Chondrocyte (in vitro differentiated cells): ENCODE measurements at places on chromosomes 1 and 21. TPM values are rescaled to one million over a fixed set of nuclear protein-coding genes. Genes with fewer than 3 reads are reported as not detected.

PPFIA4 gene
- total RNA-seq: 6.0 to 16.3 TPM (median 14.7 TPM) in 3 replicates

RGS5 gene
- 103 to 448 TPM (median 423 TPM) in 3 replicates for total RNA-seq

SYPL2 gene
- total RNA-seq: 0.75 to 1.3 TPM (median 1.1 TPM) in 3 replicates

KCNA2 gene
- 0.12 to 0.33 TPM (median 0.17 TPM) in 3 replicates for total RNA-seq

CZIB gene
- 39.7 to 49.3 TPM (median 41.6 TPM) in 3 replicates for total RNA-seq

GRCh38 chr1:201693890-201694607, 134.9 kb upstream of the IPO9 start:
- no peak for DNase-seq

DNA sequence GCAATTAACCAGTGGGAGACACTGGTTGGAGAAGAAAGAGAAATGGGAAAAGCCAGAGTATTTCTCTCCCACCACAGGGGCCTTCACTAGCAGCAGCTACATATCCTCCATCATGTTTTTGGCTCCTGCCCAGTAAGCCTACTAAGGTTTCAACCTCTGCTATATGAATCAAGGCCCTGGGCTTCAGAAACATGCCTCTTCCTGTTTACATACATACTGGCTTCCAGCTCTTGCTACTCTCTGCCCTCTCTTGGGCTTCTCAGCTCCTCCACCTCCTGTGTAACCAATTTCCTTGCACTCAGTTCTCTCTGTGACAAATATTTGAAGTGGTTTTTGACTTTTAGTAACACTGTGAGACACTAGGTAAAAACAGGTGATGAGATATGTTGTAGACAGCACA, 80.8 kb downstream of the LRRC7 start:
- DNase-seq: no peak

- DNase-seq: no peak
Measured at GRCh38 chr1:243411472-243411871, 155.6 kb downstream of the SDCCAG8 start.

DNA sequence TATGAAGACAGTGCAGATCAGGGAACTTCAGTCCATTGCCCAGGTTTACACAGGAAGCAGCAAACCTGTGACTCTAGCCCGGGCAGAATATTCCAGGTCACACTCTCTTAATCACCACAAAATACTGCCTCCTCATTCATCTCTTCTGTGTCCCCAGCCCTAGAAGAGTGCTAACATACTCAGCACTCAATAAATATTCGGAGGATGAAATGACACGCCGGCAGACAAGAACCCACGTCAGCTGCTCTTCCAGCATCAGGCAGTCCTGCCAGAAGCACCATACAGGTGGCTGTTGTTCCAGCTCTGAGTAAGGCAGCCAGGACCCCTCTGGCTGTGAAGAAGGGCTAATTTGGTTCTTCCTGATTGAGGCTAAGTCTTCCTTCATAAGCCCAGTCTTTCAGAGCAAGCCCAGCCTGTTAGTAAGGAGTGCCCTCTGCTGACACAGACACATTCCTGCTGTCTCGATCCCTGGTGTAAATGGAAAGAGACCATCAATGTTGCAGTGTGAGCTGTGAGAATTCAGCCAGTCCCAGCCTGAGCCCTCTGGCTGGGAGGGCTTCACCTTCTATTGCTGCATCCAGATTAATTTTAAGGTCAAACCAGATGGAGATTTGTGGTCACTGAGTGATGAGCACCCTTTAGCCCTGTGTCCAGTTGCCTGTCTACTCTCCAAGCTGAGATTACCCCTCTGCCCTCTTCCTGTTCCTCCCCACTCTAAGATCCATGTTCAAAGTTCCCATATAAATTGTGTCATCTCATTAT, 45.0 kb upstream of the KIRREL1 start:
- DNase-seq: no peak

DNA sequence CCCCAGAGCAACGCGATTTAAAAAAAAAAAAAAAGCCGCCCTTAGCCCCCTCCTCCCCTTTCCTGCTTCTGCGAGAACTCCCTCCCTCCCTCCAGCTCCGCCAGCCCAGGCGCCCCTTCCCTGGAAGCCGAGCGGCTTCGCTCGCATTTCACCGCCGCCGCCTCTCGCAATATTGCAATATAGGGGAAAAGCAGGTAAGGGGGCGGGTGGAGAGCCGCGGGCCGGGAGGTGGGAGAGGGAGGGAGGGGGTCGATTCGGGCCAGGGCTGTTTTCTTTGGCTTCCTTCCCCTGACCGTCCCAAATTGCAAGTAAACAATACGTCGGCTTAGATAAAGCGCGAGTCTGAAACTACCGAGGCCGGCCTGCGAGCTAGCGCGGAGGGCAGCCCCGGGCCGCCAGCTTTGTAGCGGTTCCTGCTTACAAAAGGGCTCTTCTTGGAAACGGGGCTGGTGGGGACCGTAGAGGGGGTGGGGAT, 408 bp downstream of the LMO4 start:
- DNase-seq: no peak

DNA sequence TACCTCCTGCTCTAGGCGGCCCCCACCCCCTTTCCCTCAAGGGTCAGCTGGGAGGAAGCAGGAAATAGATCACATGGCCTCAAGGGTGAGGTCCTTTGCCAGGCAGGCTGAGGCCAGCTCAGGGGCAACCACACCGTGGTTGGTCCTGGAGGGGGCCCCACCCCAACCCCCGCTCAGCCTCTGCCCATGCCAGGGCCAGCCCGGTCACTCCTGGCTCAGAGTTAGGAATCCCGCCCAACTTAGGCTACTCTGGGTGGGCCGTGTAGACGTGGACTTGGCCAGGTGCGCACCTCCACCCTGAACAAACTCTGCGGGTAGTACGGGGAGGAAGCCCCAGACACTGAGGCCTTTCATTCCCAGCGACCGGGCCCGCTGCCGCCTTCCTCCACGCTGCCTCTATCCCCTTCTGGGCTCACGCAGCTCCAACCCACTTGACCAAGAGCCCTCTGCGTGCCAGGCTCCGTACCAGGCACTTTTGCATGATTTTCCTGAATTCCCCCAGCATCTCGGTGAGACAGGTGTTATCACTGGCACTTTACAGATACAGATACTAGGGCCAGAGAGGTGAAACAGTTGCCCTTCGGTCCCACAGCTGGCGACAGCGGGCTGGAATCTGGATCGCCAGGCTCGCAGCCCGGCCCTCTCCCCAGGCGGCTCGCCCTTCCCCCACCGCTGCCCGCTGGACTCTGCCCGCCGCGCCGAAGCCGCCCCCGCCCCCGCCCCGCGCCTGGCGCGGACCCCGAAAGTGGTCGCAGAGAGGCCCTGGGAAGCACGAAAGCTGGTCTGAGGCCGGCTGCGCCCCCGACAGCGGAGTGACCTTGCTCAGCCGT, 769 bp downstream of the GALE start:
- no peak for DNase-seq

GRCh38 chr1:244837597-244838258, 2.3 kb downstream of the COX20 start:
- DNase-seq: no peak

GRCh38 chr1:207316622-207317391, 4.7 kb upstream of the CD55 start:
- DNase-seq: no peak

- DNase-seq: no peak
Measured at GRCh38 chr1:86227026-86227425, 70.5 kb upstream of the COL24A1 start.
